ENCODE measurements at places on chromosomes 1 and 21. TPM values are rescaled to one million over a fixed set of nuclear protein-coding genes. Genes with fewer than 3 reads are reported as not detected.

DNA sequence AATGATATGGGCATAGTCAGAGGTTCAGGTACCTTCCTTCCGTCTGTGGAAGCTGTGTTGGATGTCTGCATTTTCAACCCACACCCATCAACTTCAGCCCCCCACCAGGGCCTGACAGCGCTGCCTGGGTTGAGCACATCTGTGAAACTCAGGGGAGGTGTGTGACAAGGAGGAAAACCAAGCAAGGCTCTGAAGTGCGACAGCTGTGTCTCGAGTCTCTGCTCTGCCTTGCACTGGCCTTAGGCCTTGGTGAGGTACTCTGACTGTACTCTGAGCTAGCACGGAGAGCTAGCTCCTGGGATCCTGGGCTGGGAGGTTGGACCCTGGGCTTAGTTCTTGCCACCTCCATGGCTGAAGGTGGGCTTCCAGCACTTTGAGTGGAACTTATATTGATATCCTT lies 9.1 kb downstream of the VANGL2 start:
- DNase-seq, result no peak

- DNase-seq, result no peak
Measured at GRCh38 chr1:86865973-86866637, 47.8 kb downstream of the SELENOF start.

GRCh38 chr1:4959216-4959615 lies 304.8 kb downstream of the AJAP1 start:
- no peak for DNase-seq

DNA sequence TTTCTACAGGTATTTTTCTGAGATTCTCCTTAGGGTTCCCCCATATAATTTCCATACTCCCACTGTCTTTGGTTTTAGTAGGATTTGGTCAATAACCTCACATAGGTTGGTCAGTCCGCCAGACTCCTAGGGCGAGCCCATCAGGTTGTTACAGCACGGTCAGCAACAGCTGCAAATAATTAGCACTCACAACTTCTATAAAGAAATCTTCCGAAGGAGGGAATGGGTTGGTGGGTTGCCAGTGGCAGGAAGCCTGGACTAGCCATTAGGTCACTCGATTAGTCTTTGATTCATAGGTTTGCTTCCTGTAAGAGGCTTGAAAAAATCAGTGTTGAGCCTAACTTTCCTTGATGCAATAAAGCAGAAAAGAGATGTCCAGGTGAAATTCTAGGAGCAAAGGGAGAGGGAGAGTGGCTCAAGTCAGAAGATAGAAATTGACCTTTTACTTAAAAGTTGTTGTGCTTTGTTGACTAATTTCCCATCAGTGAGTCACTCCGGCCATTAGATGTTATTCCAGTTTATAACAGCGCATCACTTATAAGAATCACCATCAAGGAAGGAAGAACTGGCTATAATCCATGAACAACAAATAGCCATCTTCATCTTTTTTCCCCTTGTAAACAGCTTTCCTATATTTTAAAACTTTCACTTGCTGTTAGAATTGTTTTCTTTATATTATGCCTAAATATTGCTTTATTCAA lies 88.3 kb downstream of the TPR start:
- DNase-seq, result no peak

GRCh38 chr1:18989176-18989799 lies 32.8 kb upstream of the IFFO2 start:
- DNase-seq, result no peak

DNA sequence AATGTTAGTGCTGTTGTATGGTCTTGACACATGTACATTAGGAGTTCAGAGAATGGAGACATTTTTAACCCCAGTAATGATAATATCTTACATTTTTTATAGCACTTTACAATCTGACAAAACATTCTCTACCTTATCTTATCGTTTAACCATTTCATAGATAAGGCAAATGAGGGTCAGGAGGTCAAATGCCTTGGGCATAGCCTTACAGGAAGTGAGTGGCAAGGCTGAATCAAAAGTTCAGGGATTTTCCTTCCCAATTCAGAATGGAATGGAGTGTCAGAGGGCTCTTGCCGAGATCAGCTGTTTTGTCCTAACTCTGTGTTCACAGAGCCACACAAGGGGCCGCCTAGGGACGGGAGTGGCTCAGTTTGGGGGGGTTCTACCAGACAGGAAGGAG lies 57.6 kb upstream of the AK4 start:
- no peak for DNase-seq

DNA sequence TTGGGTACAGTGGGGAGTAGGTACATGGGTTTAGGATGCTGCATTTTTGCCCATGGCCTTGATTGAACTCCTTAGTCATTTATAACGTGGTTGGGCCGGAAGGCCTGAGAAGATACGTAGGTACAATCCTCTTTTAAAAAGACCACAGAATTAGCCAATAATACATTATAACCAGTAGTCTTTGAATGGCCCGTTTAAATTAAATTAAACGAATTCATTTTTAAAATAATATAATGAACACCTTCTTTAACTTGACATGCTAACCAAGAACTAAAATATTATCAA lies 20.1 kb upstream of the ADAR start:
- no peak for DNase-seq

GRCh38 chr1:166172106-166172505 lies 5.3 kb upstream of the FAM78B start:
- no peak for DNase-seq

DNA sequence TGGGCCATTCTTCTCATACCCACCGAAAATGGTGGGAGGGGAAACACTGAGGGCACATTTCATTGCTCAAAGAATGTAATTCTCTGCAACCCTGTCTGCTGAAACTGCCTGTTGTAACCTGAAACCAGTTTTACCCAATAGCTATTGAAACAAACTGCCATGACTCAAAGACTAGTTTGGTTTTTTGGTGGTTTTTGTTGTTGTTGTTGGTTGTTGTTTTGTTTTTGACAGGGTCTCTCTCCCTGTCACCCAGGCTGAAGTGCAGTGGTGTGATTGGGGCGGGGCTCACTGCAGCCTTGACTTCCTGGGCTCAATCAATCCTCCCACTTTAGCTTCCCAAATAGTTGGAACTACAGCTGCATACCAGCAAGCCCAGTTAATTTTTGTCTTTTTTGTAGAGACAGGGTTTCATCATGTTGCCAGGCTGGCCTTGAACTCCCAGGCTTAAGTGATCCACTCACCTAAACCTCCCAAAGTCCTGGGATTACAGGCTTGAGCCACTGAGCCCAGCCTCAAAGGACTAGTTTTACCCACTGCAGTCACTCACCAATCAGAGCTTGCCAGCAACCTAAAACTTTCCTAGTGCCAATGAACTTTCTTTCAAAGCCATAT lies 2.1 kb upstream of the IPP start:
- peak; percentile 11 for DNase-seq

- DNase-seq, result no peak
Measured at GRCh38 chr1:25456502-25456901, 25.8 kb downstream of the MACO1 start.

GRCh38 chr1:182842265-182842664 lies 3.1 kb downstream of the DHX9 start:
- no peak for DNase-seq

DNA sequence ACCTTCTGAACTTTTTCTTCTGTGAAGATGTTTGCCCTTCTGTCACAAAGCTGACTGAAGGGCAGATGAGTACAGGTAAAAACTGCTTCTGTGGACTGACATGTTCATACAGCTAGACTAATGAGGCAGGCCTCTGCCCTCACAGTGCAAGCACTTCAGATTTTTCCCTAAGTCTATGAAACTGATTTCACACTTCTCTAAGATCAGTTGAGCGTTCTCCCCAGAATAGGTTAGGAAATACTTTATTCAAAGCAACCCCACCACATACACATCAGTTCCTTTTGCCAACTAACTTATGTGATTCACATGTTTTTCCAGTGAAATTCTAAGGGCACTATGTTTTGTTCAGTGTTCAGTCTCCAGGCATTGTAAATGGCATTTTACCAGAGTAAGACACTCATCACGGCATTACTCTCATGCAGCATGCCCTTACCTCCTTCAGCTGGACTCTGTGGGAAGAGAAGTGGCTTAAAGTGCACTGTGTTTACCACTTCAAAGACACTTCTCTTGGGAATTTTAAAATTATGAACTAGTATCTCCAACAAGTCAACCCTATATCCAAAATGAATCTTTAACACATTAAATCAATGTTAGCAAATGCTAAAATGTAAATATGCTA lies 5.4 kb upstream of the PSMG1 start:
- no peak for DNase-seq

DNA sequence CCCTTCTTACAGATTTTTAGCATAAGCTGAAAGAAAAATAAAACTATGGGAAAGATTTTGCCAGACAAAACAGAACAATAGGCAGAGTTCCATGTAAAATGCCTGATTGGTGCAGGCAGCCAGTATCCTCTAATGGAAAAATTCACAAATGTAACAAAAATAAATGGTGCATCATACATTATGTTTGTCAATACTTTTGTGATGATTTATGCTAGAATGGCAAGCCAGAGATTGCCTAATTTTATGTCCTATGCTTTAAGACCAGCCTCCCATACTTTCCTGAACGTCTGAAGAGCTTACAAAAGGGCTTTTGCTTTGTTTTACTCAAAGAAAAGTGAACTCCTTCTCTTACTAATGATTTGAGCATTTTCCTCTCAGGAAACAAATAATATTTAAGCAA lies 81.5 kb upstream of the KCNJ15 start:
- no peak for DNase-seq

DNA sequence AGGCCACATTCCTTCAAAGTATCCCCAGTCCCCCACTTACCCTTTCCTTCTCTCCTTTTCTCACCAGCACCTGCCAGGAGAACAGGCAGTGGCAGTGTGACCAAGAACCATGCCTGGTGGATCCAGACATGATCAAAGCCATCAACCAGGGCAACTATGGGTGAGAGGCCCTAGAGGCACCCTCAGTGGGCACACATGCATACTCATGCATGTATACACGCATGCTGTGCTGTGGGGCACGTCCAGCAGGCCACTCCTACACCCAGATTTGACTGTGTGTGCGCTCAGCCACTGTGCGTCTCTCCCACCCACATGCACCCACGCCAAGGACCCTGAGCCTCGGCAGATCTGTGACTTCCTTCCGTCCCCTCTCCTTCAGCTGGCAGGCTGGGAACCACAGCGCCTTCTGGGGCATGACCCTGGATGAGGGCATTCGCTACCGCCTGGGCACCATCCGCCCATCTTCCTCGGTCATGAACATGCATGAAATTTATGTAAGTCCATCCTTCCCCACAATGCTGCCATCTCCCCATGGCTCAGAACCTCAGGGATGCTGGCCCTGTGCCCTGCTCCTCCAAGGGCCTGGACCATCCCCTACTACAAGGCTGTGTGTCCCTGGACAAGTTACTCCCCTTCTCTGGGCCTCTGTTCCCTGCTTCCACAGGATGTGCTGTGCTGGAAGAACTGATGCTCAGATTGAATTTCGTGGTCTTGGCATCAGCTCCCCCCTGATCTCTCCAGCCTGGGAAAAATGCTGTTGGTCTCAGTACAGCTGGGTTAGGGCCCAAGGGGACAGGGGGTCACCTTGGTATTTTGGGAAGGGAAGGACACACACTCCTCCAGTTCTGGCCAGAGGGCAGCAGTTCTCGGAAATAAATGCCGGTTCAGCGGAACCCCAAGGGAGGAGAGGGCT lies 7.0 kb downstream of the TINAGL1 start:
- no peak for DNase-seq

DNA sequence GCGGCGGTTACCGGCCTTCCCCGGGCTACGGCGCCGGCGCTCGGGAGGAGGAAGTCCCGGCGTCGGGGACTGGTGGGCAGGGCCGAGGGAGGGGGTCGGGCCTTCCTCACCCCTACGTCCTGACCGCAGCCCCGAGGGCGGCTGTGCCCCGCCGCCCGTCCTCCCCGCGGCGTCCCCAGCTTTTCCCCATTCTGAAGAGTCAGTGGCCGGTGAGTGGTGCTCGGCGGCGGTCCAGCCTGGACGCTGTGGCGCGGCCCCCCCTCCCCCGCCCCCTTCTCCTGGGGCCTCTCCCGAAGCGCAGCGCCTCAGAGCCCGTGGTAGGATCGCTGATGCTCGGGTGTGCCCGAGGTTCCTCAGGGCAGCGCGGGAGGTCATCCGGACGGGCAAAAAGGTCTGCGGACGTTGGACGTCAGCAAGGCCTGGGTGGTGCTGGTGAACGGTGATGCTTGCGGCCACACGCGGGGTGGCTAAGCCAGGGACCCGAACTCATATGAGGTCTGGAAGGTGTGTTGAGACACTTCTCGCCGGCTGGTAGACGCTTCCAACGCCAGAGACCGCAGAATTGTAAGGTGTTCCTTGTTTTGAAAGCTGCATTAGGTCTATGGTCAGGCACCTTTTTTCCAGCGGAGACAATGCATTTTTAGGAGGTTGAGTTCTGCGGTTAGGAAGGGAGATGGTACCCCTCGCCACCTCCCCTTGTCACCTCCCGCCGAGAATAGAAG lies 725 bp downstream of the SLC25A33 start:
- DNase-seq, result no peak

- no peak for DNase-seq
Measured at GRCh38 chr21:35428937-35429336, 379.8 kb upstream of the RUNX1 start.

CLEC20A gene
- polyA plus RNA-seq, result not detected

RBP7 gene
- polyA plus RNA-seq, result 11.3 TPM

ANKRD45 gene
- polyA plus RNA-seq, result 0.29 TPM

ILDR2 gene
- polyA plus RNA-seq, result not detected

SERPINC1 gene
- polyA plus RNA-seq, result 0.03 TPM

HAO2 gene
- not detected for polyA plus RNA-seq

FAM151A gene
- not detected for polyA plus RNA-seq

EPHB2 gene
- 0.06 TPM for polyA plus RNA-seq

Data from foreskin keratinocyte (primary cell).